ENCODE measurements at places on chromosomes 2 and 18.

GRCh38 chr2:172712251-172712650, 23.4 kb upstream of the RAPGEF4 start:
- DNase-seq, result no peak

DNA sequence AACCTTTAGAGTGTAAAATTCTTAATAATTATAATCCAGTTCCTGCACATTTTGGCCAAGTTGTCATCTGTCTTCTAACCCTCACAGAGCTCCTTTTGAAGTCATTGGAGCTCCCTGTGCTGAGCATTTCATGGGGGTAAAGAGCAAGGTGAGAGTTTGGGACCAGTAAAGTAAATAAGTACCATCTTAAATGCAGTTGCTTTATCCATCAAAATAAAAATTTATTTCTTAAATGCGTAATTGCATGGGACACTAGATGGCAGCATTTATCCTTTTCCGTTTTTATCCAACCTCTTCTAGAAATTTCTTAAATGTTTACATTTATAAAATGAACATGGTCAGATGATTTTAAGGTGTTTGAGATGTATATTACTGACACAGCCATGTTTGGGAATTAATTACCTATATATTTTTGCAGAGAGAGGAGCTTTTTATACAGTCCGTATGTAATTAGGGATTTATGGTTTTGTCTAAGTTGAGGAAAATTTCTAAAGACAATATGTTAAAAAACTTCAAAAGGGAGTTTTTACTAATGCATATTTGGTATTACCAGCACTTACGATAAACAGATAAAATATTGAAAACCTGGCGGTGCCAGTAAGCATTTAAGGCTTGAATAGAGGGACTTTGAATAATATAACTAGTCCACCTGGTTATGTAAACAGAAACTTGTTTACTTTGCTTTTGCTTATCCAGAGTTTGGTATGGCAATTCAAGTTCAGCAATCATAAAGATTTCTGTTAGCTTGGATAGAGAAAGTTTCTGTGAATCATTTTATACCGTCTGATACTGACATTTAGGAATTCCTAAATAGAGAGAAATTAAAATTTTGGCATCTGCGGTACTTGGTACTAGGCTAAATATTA, 54.5 kb downstream of the ACSL3 start:
- no peak for DNase-seq

DNA sequence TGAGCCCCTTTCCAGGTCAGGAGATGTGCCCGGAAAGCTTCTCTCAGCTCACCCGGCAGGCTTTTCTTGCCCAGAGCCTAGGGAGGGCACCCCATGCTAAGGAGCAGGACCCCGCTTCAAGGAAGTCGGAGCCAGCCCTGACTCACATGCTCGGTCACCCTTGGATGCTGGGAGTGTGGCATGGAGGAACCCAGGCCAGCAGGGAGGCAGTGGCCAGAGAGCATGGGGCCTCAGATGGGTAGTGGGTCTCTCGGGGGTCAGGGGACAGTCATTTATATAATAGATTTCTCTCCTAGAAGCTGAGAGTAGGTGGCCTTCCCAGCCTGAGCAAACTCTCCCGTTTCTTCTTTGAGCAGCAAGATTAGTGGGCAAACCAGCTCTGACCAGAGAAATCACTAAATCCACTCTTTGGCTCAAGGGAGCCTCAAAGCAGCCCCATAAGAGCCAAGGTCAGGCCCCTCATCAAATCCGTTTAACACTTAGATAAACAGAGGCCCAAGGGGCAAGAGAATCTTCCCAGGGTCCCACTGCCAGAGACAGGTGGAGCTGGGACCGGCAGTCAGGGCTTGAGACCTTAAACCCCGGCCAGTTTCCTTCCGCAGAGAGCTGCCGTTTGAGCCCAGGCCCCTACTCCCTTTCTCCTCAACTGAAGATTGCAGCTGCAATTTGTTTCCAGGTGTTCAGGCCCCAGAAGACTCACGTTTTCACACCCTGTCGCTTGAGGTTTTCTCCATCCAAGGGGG, 113.1 kb downstream of the CYP26B1 start:
- no peak for DNase-seq

GRCh38 chr2:137156221-137156844, 391.0 kb downstream of the THSD7B start:
- no peak for DNase-seq

DNA sequence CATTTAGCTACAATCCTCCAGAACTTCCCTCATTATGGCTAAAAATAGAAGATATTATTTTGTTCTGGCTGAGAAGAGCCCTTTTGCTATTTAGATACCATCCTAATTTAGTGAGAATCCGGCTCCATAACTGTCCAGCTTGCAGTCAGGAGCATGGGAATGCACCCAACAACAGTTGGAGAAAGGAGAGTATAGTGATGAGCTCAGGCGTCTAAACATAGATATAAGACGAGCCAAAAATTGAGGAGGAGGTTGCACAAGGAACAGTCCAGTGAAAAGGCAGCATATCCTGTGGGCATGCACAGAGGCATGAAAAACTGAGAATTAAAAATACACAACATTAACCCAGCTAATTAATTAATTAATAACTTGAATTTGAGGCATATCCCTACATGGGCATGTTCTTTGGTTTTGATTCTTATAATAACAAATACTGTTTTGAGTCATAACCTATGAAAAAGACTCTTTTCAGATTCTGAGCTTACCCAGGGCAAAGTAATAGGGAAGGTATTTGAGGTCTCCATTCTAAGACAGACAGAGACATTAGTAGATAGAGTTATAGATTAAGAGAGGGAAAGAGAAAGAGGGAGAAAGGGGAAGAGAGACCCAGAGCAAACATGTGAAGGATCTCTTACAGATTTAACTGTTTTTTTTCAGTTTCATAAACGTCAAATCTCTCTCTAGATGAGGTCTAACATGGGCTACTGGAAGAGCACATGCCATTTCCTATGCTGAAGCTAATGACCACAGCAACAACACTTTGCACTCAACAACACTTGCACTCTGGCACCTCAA, 311.2 kb downstream of the OSR1 start:
- DNase-seq, result no peak

GRCh38 chr18:21270453-21270852, 28.4 kb downstream of the GREB1L start:
- no peak for DNase-seq

GRCh38 chr2:172962824-172963223, 112.8 kb upstream of the MAP3K20 start:
- no peak for DNase-seq

DNA sequence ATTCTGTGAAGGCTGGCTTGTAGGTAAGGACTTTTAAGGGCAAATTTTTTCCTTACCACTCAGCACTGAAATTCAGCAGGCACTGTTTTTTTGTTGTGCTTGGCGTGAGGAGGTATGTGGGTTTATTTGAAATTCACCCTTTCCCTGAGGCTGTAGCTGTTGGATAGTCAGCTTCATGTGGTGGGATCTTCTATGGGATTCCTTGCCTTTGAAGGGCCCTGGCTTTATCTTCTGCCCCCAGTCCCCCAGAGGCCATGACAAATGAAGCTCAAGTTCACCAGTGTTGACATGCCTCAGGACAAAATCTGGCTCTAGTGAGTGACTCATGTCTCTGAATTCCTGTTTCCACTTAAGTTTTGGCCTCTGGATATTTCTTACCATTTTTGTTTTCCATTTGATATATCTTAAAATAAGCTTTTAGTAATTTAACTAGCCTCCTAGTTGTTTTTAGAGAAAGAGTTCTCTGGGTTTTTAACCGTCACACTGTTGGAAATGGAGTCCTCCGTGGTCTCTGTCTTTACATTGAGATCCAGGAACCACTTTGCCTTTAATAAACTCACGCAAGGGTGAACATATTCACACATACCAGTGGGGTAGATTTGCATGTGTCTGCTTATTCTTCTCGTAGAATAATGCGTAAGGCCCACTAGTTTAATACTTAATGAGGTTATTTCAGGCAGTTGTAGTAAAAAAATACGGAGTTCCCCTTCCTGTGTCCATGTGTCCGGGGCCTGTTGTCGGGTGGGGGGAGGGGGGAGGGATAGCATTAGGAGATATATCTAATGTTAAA, 211.1 kb upstream of the FAM98A start:
- DNase-seq, result no peak

GRCh38 chr18:78144669-78145068, 834.9 kb upstream of the SALL3 start:
- DNase-seq, result no peak

GRCh38 chr2:24863641-24864040, 56.4 kb downstream of the ADCY3 start:
- no peak for DNase-seq

GRCh38 chr2:5173876-5174535, 518.2 kb upstream of the SOX11 start:
- DNase-seq, result no peak

DNA sequence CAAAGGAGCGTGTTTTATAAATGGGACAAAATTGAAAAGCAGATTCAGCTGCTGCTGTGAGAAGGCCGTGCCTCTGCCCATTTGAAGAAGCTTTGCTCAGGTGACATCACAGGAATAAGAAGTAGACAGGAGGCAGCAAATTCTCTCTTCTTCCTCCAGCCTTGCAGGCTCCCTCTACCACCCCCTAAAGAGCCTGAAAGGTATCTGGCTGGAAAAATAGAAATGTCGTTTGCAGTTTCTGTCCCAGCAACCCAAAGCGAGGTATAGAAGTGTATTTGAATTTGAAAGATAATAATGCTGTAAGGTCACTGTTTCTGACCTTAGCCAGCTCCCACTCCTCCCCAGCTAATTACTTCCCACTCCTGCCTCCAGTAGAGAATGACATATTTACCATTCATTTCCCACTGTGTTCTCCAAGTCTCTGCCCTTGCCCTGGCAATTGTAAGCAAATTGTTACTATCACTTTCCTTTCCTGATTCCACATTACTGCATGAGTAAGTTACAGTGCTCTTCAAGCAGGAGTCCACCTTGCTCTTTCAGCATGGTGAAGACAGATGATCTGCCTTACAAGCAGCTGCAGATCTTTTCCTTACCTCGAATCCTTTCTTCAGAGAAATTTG, 56.8 kb upstream of the RASGRP3 start:
- no peak for DNase-seq

DNA sequence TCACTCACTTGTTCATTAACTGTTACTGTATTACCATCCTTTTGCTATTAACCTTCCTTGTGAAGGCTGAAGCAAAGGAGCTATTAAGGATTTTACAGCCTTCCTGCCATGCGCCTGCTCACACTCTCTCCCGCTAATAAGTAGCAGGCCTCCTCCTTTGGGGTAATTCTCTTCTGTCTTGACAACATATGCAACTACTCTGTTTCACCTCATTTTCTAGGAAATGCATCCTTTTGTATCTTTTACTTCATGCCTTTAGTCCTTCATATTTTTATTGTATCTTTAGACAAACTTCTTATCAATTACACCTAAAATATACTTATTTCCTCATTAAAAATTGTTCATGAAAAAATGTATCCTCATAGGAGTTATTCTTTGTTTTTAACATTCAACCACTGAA, 434.9 kb upstream of the LYPD1 start:
- DNase-seq, result no peak

GRCh38 chr18:10230072-10230471, 224.4 kb upstream of the APCDD1 start:
- no peak for DNase-seq

GRCh38 chr2:134758633-134759032, 39.8 kb upstream of the TMEM163 start:
- DNase-seq, result no peak

- no peak for DNase-seq
Measured at GRCh38 chr2:216133397-216133796, 24.2 kb downstream of the XRCC5 start.

- DNase-seq, result no peak
Measured at GRCh38 chr2:102498414-102498813, 25.4 kb downstream of the SLC9A4 start.

GRCh38 chr18:27843783-27844777, 332.9 kb downstream of the CDH2 start:
- peak; percentile 66 for DNase-seq

DNA sequence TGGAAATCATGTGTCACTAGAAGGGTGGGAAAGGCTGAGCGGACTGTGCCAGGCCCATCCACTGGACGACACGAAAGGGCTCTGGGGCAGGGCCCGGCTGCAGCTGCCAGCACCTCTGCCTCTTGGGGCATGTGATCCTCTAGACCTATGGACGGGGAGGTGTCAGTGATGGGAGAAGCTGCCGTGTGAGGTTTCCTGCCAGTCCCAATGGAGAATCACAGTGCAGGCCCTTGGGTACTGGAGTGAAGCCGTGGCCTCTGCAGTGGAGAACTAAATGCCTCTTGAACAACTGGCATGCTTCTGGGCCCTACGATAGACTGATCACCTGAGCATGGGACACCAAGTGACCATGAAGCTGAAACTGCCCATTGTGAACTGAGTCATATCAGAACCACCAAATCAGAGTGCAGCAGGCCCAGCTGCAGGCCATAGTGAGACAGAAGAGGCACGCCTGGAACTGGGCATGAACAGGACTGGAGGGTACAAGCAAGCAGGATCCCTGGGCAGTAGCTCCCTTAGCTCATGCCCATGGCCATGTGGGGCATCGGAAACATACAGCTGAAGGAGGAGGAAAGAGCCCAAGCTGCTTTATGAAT, 18.8 kb upstream of the RHOB start:
- DNase-seq, result no peak

DNA sequence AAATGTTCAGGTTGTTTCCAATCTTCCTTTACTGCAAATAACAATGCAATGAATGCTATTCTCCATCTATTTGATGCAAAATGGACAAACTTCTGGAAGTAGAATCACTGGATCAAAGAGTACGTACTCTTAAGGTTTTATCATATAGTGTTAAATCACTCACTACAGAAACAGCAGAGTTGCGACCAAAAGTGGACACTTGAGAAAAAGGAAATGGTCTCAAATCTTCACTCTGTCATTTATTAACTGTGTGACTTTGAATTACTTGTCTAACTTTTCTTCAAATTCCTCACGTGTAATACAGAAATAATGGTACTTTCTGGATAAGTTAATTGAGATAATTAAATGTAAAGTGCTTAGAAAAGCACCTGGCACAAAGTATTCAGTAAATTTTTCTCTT, 78.1 kb downstream of the CERKL start:
- no peak for DNase-seq

DNA sequence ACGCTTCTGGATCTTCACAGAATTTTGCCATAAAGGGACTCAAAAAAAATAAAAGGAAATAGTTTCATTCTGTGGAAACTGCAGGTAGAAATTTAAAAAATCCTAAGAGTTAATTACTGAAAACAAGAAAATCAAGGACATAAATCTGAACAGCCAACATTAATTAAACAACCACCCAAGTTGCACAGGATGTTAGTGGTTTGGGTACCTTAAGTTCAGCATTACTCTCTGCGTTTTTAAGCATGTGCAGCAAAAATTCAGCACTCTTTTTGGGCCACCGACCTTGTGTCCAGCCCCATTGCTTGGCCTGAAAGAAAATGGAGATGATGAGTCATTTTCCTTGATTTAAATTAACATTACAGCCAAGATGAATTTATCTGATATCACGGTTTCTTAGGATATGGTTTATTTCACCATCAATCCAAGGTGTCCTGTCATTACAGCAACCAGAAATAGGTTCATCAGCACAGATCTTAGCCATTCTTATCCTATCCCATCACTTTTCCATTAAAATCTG, 3.3 kb upstream of the C18orf32 start:
- DNase-seq, result no peak

GRCh38 chr2:186522450-186522849, 36.4 kb downstream of the ZC3H15 start:
- no peak for DNase-seq

GRCh38 chr2:239259173-239259572, 141.6 kb downstream of the HDAC4 start:
- no peak for DNase-seq

Measured in fibroblast of skin of left biceps (primary cell).